ENCODE measurements at places on chromosomes 5 and 9.

GRCh38 chr5:174559566-174560090, 164.8 kb upstream of the MSX2 start:
- DNase-seq = no peak

DNA sequence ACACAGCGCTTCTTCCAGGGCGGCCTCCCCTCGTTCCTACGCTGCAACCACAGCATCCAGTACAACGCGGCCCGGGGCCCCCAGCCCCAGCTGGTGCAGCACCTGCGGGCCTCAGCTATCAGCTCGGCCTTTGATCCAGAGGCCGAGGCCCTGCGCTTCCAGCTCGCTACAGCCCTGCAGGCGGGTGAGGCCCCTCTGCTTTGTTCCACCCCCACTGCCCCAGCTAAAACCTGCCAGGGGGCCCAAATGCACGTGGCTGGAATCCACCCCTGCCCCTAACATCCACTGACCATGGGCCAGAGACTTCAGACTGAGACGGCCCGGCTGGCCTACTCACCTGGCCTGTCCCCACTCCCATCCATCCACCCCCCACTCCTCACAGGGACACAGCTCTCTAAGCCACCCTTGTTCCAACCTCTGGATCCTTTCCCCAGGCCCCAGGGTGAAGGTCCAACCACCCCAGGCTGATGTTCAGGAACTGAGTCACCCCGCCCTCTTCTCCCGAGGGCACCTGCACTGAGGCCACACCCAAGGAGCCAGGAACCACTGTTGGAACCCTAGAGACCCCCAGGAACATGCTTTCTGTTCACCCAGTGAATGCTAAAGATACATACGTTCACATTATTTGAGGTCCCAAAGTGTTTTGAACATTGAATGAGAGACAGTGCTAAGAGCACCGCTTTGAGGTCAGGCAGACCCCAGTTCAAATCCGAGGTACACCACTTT, 18.9 kb upstream of the ASS1 start:
- no peak for DNase-seq

- DNase-seq = no peak
Observed at GRCh38 chr5:148511810-148512347, 128.1 kb downstream of the FBXO38 start.

- no peak for DNase-seq
Observed at GRCh38 chr5:87499478-87500410, 87.0 kb upstream of the CCNH start.

DNA sequence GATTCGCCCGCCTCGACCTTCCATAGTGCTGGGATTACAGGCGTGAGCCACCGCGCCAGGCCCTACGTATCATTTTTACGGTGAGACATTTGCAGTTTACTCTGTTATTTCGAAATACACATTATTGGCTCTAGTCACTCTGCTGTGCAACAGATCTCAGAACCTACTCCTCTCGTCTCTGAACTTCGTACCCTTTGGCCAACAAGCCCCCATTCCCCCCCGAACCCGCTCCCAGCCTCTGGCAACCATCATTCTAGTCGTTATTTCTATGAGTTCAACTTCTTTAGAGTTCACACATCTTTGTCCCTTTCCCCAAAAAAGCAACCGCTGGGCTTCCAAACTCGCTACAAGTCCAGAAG, 735 bp downstream of the PTGR1 start:
- peak; percentile 17 for DNase-seq

DNA sequence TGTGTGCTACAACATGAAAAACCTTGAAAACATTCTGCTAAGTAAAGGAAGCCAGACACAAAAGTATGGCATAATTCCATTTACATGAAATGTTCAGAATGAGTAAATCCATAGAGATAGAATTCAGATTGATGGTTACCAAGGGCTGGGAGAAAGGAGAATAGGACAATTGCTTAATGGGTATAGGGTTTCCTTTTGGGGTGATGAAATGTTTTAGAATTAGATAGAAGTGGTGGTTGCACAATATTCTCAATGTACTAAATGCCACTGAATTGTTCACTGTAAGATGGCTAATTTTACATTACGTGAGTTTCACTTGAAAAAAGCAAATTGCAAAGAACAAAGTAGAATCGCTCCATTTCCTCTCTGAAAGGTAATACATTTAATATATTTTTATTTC, 43.0 kb upstream of the GAS1 start:
- no peak for DNase-seq
